Stimulated activated CD4-positive, alpha-beta T cell treated with anti-CD3 and anti-CD28 coated beads, Interleukin-4, amount 100 ng/mL, for 4 hours (primary cell): ENCODE measurements at places on chromosomes 2 and 18.

- no peak for DNase-seq
Observed at GRCh38 chr18:46466234-46467160, 190.5 kb downstream of the LOXHD1 start.

- DNase-seq: no peak
Observed at GRCh38 chr18:42310956-42311355, 355.9 kb downstream of the PIK3C3 start.

GRCh38 chr2:217551252-217551899 lies 451.4 kb downstream of the TNS1 start:
- no peak for DNase-seq

DNA sequence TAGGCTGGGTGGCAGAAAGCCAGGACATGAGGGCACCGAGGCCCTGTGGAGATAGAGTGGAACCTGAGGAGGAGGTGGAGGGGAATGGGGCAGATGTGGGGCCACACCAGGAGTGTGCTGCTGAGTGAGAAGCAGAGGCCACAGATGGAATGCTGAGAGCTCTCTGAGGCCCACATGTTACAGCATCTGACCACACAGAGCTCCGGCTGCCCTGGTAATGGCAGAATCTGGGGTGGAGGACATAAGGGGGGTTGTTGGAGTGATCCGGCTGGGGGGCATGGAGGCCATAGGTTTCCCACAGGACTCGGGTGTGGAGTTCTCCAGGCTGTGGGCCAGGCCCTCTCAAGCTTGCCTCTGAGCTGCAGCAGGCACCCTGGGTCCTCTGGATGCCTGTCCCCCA lies 3.8 kb downstream of the MZT2B start:
- no peak for DNase-seq

DNA sequence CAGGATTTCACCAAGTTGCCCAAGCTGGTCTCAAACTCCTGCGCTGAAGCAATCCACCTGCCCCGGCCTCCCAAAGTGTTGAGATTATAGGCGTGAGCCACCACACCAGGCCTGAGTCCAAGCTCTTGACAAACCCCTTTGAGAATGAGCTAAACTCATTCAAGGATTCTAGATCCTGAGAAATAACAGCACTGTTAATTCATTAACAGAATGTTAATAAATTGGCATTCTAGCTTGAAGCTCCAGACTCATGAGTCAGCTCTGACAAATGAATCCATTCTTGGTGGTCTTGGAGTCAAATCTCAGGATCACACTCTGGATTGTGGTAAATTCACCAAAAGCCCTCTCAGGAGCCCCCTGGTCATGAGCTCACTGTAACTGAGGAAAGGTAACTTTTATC lies 1.8 kb downstream of the NARS1 start:
- DNase-seq: no peak

GRCh38 chr2:224426656-224427055 lies 24.7 kb upstream of the FAM124B start:
- no peak for DNase-seq

DNA sequence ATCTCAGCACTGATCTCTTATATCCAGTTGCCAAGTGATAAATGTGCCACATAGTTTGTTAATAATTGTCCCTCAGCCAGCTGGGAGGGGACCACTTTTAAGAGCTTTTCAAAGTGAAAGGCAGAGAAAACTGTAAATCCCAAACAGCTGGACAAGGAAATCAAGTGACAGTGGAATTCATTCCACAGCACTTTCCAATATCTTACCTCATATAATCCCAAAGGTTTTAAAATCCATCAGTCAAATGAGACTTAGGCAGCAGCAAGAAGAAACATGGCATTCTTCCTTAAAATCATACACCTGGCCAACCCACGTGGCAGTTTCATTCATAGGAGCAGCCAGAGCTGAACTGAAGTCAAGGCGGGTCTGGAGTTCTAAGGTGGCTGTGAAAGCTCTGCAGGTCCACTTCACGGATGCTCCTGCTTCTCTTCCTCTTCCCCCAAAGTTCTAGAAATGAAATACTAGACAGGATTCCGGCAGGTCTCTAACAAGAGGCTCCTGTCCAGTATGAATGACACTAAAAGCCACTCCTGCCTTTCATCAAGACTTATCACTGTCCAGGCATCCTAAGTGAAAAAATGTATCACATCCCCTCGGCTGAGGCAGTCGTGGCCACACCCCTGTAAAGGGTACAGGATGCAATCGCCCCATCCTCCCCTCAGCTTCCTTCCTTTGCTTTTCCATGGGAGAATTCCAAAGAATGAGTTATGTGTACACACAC lies 190.4 kb upstream of the STK17B start:
- no peak for DNase-seq

- no peak for DNase-seq
Observed at GRCh38 chr2:27122791-27123190, 824 bp upstream of the ABHD1 start.

- no peak for DNase-seq
Observed at GRCh38 chr2:227163998-227164762, at the start of the genes COL4A3 and COL4A4. Gene COL4A3, plus strand, starts transcription at chr2:227164624. Its CDS starts 103 bp downstream, at chr2:227164727. Gene COL4A4, minus strand, starts transcription at chr2:227164205. Its CDS starts 16,722 bp downstream, at chr2:227147483.

GRCh38 chr18:27887711-27888495 lies 289.0 kb downstream of the CDH2 start:
- no peak for DNase-seq

DNA sequence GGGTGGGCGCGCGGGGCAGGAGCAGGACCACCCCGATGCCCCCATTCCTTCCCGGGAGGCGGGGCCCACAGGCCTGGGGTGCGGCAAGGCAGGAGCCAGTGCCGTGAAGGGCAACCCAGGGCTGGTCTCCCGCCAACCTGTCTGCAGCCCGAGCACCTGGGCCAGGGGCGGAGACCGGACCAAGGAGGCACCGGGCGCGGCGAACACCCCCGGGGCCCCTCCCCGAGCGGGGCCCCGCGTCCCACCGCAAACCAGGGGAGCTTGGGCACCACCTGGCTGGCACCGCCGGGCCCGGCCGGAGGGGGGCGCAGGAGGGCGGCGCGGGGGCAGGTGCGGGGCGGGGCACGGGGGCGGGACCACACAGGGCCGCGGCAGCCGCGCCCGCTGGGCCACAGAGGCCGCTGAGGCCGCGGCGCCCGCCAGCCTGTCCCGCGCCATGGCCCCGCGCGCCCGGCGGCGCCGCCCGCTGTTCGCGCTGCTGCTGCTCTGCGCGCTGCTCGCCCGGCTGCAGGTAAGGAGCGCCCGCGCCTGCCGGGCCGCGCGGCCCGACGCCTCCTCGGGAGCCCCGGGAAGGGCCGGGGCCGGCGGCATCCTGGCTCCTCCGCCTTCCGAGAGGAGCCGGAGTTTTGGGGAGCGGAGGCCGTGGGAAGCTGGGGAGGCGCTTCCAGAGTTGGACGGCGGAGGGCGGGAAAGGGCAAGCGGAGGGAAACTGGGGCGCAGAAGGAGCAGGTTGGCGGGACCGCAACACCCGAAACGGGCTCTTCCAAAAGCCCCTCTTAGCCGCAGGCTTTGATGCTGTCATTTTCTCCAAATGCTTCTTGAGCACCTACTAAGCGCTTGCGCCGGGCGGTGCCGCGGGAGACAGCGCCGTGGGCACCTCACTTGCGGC lies at the start of gene TNFRSF11A:
TNFRSF11A (plus strand) TSS at position 394 of the 889 bp plus-strand sequence; CDS start at position 437, 43 bp downstream.
- peak; percentile 70 for DNase-seq

- no peak for DNase-seq
Observed at GRCh38 chr2:23843051-23843976, 83.6 kb downstream of the ATAD2B start.

DNA sequence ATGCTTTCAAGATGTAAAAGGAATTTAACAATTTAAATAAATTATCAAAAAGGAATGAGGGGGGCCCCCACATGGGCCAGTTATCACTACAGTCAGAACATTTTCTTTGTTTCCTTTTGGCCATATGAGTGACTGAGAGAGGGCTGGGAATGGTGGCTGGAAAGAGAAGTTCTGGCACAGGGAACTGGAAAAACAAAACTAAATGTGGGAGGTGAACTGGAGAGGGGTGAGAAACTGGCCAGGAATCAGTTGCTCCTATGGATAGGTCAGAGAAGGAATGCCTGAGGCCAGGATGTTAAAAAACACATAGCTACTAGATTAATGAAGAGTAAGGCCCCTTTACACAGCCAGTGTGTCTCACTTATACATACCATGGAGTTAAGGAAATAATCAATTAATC lies 121.0 kb downstream of the RBMS1 start:
- no peak for DNase-seq
